ENCODE measurements at places on chromosomes 16 and 17.

- DNase-seq = no peak
Observed at GRCh38 chr16:73817526-73818324, 478.9 kb upstream of the PSMD7 start.

DNA sequence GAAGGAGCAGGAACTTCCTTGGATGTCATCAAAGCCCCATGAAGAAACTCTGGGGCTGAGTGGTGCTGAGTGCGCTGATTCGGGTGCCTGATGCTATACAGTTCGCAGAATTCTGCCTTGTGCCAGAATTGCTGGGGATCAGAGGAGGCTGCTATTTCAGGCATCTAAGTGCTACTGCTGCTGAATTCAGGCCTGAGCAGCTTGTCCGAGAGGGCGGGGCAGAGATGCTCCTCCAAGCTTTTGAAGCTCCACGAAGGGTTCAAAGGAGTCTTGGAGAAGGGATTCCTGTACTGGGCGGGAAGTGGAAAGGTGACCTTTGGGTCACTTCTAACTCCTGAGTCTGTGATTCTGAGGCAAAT lies 227.8 kb downstream of the CCDC182 start:
- no peak for DNase-seq

GRCh38 chr17:82595893-82596292 lies 52.4 kb downstream of the WDR45B start:
- DNase-seq = no peak

DNA sequence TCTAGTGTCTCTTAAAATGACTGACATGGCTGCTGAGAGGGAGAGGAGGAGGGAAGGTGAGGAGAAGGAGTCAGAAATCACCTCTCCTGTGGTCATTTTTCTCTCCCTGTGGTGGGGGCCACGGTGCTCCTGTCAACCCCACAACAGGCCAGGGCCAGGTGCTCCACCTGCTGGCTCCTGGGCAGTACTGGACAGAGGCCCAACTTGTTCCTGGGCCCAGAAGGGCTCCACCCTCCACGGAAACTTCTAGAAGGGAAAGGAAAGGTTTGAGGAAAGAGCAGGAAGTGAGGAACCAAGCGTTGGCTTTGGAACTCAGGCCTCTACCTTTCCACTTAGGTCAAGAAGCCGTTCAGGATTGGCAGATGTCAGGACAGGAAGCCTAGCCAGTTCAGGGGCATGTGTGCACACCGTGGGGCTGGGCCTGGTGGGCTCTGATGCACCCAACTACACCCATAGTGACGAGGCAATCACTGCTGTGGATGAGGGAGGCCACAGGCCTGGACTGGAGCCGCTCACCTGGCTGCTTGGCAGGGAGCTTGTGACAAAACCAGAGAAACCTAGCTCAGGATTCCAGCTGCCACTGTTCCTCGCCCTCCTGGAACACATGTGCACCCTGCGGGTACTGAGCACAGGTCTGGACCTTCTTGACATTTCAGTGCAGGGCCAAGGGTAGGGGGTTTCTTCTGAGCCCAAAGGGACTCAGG lies 36.1 kb downstream of the WNT3 start:
- DNase-seq = no peak

GRCh38 chr17:76239538-76240274 lies 587 bp downstream of the RNF157 start:
- no peak for DNase-seq

- DNase-seq = no peak
Observed at GRCh38 chr16:27436065-27436464, 34.1 kb downstream of the IL21R start.

DNA sequence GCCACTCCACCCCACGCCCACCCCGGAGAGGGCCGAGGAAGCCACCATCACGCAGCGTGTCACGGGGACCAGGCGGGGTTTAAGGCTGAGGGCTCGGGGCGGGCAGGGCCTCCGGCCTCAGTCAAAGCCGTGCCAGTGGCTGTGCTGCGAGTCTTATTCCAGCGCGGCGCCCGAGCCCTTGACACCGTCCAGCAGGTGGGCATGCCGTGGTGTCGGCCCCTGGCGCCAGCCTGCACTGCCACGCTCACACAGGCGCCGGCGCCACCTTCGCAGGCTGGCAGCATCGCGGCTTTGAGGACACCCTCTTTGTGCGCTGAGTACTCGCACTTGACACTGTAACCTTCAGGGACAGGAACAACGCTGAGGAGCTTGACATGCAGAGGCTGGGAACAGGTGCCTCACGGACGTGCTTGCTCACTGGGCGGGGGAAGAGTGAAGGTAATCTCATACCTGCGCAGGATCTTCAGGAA lies 34.0 kb upstream of the ZNF629 start:
- no peak for DNase-seq

DNA sequence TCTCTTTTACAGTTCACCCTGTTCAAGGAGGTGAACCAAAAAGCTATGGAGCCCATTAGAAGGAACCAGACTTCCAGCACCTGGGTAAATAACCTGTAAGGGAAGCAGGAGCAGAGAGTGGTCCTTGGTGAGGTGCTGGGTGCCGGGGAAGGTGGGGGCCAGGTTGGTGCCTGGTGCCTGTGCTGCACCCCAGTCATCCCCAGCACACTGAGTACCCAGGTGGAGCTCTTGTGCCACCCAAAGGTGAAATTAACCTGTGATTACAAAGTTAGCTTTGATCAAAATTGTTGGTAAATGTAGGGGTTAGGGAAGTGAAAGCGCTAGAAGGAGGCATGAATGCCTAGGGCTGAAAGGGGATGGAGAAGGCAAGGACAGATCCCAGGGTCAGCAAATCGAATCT lies 58.6 kb downstream of the CDRT4 start:
- no peak for DNase-seq

- no peak for DNase-seq
Observed at GRCh38 chr17:79984045-79984840, 51.4 kb downstream of the TBC1D16 start.

- DNase-seq = no peak
Observed at GRCh38 chr16:75997606-75998005, 271.3 kb upstream of the CPHXL start.

- DNase-seq = peak; percentile 51
Observed at GRCh38 chr17:50269477-50270434, 4.5 kb upstream of the TMEM92 start.

DNA sequence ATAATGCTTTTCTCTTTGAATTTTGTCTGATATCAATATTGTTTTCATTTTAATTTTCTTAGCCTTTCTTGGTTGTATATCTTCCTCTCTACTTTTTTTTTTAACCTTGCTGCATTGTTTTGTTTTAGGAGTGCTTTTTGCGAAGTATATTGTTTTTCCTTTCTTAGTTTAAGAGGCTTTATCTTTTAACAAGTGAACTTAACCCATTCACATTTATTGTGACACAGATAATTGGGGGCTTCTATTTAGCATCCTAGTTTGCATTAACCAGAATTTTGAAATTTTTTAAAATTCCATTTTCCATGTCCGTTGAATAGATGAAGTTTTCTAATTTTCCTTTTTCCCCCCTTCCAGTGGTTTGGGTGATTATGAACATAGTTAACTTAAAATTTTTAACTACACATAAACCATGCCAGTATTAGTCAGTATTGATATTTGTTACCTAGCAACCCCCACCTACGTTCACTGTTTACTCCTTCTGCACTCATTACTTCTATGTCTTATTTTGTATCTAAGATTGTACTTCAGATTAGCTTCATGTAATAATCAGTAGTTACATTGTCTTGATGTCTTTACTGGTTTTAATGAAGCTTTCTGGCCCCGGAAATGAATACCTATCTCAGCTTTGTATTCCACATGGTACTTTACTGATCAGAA lies 44.4 kb downstream of the TNRC6A start:
- DNase-seq = no peak

GRCh38 chr16:83797013-83797412 lies 10.8 kb upstream of the HSBP1 start:
- DNase-seq = no peak

DNA sequence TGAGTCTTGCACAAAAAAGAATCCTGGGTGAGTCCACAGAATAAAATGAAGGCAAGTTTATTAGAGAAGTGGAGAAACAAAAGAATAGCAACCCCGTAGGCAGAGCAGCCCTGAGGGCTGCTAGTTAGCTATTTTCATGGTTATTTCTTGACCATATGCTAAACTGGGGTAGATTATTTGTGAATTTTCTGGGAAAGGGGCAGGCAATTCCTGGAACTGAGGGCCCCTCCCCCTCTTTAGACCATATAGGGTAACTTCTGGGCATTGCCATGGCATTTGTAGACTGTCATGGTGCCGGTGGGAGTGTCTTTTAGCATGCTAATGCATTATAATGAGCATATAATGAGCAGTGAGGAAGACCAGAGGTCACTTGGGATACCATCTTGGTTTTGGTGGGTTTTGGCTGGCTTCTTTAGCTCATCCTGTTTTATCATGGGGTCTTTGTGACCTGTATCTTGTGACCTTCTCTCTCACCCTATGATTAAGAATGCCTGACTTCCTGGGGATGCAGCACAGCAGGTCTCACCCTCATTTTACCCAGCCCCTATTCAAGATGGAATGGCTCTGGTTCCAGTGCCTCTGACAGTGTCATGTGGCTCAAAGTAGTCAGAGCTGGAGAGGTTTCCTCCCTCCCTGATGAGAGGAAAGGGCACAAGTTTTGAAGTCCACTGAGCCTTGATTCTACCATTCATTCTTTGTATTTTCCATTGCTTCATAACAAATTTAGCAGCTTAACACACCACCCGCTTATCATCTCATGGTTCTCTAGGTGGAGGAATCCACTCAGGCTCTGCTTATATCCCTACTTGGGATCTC lies 55.7 kb upstream of the LGALS9 start:
- DNase-seq = no peak

- no peak for DNase-seq
Observed at GRCh38 chr16:48250520-48251278, 3.4 kb upstream of the ABCC11 start.

- DNase-seq = no peak
Observed at GRCh38 chr16:24853169-24853824, 7.5 kb downstream of the SLC5A11 start.

DNA sequence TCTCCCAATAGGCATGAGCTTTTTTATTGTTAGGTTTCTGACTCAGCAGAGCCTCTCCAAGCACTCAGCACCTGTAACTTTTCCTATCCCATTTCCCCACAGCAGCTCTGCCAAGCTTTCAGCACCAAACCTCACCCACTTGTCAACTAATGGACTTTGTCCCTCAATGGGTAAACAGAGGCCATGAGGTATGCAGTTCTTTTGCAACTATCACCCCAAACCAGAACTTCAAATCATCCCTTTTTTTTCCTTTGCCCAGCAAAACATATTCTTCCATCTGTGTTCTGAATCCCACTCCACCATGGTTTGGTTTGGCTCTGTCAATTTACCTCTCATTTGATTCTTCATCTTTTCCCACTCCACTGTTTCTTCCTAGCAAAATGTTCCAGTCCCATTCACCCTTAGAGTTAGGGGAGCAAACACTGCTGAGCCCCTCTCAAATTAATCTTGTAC lies 58.1 kb downstream of the TOX3 start:
- DNase-seq = no peak

DNA sequence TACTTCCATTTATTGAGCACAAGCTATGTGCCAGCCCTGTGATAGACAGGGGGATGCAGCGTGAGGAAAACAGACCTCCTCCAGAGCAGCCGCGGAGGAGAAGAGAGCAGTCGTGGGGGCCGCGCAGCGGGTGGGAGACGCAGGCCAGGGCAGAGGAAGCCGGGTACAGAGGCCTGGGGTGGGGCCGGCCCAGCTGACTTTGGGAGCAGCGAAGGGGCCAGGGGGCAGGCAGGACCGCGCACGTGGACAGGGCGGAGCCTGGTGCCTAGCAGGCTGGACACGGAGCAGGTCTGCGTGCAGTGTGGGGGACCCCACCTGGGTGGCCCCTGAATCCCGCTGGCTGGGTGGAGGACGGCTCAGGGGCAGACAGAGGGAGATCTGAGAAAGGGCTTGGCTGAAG lies 46.2 kb downstream of the ZFPM1 start:
- no peak for DNase-seq

- no peak for DNase-seq
Observed at GRCh38 chr16:35746281-35746962, 2287.0 kb downstream of the TP53TG3F start.

DNA sequence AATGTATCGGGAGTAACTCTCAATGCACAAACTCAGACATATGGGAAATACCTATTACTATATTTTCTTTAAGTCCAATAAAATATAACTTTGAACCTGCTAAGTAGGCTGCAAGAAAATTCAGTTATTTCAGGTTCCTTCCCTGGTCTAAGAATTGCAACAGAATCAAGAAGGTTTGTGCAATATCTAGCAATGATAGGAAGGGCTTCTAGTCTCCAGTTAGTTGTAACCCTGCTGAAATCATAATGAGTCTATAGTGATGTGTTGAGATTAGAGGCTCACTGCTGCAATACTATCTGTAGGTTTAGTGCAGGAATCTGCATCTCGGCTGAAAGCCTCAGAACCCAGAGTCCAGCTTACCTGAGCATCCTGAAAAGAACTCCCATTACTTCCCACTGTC lies 110.5 kb downstream of the PMP22 start:
- DNase-seq = no peak

DNA sequence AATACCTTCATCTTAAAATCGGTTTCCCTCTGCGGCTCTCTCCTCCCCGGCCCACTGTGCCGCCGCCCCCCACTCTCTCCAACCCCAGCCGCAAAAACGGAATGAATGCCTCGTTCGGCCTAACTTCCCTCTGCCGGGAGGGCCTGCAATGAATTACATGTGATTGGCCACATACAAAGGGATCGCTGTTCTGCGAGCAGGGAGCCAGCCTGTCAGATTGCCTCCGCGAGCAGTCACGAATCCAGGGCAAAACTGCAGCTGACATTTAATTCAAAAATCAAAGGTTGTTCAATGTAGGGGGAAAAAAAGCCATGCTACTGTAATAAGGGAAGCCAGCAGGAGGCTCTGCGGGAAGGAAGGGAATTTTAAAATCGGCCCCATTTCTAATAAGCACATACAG lies 84.9 kb downstream of the TBC1D16 start:
- no peak for DNase-seq

DNA sequence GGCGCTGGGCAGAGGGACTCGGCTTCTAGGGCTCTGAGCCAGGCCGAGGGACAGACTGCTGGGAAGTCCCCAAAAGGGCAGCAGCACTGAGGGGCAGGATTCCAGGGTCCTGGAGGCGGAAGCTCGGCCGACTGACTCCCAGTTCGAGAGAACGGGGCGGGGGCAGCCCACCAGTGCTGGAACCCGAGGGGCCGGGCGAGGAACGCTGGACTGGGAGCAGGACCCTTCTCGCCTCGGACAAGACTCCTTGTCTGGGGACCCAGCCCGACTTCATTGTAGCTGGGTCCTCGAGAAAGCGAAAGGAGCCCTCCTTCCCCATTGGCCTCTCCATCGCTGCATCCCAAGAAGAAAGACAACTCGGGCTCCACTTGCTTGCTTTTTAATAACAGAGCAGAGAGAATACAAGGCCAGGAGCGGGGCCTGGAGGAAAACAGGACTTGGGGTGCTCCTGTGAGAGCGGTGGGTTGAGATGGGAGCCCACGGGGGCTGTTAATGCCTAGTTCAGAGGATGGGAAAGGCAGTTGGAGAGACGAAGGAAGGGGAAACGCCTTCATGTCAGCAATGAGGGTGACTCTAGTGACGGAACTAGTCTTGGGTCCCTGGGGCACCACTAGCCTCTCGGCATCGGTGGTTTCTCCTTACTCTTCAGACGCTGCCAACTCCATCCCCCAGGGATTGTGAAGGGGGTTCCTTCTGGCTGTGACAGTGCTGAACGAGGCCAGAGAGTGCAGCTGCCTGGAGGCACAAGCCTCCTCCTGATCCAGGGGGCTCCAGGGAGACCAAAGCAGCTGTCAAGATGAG lies 492 bp upstream of the CAMTA2 start:
- DNase-seq = no peak
